ENCODE measurements at places on chromosomes 6 and 20.

GRCh38 chr20:10837901-10838300 lies 164.1 kb upstream of the JAG1 start:
- no peak for DNase-seq

GRCh38 chr6:31651602-31652191 lies 764 bp downstream of the BAG6 start:
- peak; percentile 54 for DNase-seq

GRCh38 chr6:52087498-52087999 lies at the start of gene PKHD1:
Gene PKHD1, minus strand, starts transcription at chr6:52087613. Its CDS starts 2,680 bp downstream, at chr6:52084933.
- DNase-seq = peak; percentile 46

- no peak for DNase-seq
These were observed 144.5 kb downstream of the CDH26 start for GRCh38 chr20:60102665-60103210.

GRCh38 chr6:41055149-41055548 lies 2.1 kb downstream of the APOBEC2 start:
- DNase-seq = no peak

DNA sequence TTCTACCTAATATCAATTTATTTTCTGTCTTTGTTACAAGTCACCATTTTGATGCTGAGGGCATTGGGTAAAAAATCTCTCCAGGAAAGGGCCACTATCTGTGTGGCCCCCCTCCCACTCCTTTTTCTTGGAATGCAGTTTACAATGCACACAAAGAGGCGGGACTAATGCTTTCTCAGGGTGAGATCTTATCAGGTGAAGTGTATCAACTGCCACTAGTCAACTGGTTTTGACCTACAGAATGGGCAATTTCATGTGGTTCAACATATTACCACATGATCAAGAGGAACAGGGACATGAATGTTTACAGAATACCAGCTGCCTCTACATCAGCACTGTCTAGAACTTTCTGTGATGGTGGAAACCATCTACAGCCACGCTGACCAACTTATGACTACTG lies 3.7 kb downstream of the RRBP1 start:
- no peak for DNase-seq

- DNase-seq = no peak
These were observed 150.8 kb downstream of the ASCC3 start for GRCh38 chr6:100730001-100730980.

DNA sequence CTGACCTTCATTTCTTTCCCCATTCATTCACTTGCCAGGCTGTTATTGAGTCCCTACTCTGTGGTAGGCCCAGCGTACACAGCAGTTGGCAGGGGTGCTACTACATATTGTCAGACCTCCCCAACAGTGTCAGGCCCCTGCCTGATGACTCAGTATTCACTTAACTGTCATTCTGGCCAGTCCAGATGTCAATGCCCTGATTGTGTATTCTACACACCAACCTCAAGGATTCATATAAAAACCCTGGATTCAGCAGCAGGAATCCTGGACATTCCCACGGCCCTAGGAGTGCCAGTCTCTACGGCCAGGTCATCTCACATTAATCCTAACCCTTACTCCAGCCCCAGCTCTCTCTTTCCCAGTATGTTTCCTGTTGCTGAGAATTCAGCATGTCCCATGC lies 151.5 kb downstream of the TASP1 start:
- no peak for DNase-seq

DNA sequence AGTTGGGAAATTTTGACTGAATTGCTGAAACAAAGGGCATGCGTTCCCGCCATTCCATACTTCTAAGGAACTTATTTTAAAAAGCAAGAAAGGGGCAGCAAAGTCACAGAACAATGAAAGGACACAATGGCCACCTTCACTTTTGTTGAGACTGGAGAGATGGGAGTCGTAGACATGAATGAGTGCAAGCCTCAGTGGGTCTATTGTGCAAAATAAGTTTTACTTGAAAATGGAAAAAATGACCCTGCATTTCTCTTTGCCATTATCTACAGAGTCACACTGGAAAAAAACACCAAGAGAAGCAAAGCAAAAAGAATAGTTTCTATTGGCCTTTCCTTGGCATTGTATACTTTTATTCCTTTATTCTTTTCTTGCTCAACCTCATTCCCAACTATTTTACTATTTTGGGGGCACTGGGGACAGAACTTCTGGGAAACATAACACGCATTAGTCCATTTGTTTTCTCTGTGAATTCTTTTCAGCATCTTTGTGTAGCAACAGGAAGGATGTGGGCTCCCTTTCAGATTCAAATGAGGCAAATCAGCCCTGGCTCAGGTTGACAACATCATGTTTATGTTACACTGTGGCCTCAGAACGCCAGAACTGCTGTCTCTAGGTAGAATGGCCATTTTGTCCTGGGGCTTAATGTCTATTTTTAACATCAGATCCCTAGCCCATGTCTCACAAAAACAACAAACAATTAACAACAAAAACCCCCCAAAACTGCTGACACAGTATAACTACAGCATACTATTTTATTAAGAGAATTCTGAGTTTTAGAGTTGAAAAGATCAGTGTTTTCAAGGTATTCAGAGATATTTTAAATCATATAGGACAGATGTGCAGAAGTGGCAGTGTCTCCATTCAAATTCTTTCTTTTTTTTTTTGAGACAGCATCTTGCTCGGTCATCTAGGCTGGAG lies 122.2 kb downstream of the FYN start:
- DNase-seq = no peak

DNA sequence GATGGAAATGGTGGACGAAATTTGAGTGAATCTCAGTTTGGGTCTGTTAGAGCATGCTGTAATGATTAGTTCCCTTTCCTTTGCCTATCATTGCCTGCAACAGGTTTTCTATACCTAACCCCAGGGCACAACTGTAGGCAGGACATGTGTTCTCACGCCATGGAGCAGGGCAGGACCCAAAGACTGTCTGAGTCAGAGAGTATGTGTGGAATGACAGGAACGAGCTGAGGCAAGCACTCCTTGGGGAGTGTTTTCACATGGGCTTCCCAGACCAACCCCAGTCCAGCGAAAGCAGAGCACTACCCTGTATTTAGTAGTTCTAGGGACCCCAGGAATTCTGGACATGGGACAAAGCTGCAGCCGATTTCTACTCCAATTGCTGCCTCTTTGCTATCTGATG lies 234.2 kb downstream of the HACE1 start:
- no peak for DNase-seq

GRCh38 chr6:110976575-110976974 lies 5.3 kb upstream of the RPF2 start:
- no peak for DNase-seq

- no peak for DNase-seq
These were observed 255.5 kb downstream of the ARHGAP18 start for GRCh38 chr6:129454488-129454887.

GRCh38 chr6:36160147-36160760 lies 29.9 kb downstream of the MAPK13 start:
- no peak for DNase-seq

DNA sequence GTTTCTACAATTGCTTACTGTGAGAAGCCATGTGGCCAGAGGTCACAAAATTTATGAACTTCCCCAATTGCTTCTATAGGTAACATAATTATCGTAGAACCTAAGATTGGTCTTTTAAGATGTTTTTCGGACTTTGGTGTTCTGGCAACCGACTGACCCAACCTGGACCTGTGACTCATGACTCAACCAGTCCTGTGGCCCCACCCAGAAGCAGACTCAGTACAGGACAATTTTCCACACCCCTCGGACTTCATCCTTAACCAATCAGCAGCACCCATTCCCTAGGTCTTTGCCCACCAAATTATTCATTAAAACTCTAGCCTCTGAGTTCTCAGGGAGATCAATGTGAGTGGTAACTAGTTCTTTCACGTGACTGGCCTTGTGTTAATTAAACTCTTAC lies 26.4 kb upstream of the AKAP12 start:
- DNase-seq = no peak

DNA sequence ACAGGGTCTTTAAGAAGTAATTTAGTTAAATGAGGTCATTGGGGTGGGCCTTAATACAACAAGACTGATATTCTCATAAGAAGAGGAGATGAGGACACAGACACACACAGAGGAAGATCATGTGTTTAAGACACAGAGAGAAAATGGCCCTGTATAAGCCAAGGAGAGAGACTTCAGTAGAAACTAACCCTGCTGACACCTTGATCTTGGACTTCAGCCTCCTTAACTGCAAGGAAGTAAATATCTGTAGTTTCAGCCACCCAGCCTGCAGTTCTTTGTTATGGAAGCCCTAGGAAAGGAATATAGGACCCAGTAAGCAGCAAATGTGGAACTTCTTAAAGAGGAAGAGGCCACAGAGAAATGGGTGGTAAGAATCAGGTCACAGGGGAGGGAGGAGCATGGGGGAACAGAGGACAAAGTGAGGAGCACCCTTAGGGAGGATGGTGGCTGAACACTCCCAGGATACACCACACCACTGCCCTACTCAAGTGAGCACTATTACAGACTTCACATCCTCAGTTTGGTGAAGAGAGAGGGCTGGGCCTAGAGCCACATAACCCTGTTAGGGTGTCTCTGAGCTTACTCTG lies 762 bp downstream of the SIRPB1 start:
- DNase-seq = no peak

DNA sequence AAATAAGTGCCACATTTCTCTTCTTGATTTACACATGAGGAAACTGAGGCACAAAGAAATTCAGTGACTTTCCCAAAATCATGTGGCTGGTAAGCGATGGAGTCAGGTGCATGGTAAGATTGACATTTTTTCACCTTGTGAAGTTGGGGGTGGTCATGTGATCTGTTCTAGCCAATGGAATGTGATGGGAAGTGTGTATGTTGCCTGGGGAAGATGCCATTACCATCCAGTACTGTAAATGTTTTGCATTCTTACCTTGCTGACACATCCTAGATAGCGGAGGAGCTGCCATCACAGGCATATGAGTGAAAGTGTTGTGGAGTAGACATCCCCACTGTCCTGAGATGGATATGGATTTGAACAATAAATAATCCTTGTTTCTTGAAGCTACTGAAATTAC lies 499.6 kb upstream of the SULF2 start:
- no peak for DNase-seq

GRCh38 chr6:11925805-11926204 lies 86.3 kb upstream of the HIVEP1 start:
- DNase-seq = no peak

- DNase-seq = peak; percentile 43
These were observed 92.5 kb upstream of the ADGRF1 start for GRCh38 chr6:47134476-47135189.

- DNase-seq = no peak
These were observed 50.4 kb upstream of the CTNNBL1 start for GRCh38 chr20:37643400-37643799.

DNA sequence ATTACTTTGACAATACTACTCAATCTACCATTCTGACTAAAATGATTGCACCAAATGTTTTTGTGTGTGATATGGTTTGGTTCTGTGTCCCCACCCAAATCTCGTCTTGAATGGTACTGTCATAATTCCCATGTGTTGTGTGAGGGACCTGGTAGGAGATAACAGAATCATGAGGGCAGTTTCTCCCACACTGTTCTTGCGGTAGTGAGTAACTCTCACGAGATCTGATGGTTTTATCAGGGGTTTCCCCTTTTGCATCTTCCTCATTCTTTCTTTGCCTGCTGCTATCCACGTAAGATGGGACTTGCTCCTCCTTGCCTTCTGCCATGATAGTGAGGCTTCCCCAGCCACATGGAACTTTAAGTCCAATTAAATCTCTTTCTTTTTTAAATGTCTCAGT lies 20.8 kb downstream of the SYCP2 start:
- DNase-seq = no peak

GRCh38 chr6:135087803-135088202 lies 33.2 kb upstream of the HBS1L start:
- DNase-seq = no peak

GRCh38 chr6:31170600-31170881 lies at the start of gene POU5F1:
Gene POU5F1, minus strand, starts transcription at chr6:31170682. Its CDS starts 62 bp downstream, at chr6:31170620.
- no peak for DNase-seq

DNA sequence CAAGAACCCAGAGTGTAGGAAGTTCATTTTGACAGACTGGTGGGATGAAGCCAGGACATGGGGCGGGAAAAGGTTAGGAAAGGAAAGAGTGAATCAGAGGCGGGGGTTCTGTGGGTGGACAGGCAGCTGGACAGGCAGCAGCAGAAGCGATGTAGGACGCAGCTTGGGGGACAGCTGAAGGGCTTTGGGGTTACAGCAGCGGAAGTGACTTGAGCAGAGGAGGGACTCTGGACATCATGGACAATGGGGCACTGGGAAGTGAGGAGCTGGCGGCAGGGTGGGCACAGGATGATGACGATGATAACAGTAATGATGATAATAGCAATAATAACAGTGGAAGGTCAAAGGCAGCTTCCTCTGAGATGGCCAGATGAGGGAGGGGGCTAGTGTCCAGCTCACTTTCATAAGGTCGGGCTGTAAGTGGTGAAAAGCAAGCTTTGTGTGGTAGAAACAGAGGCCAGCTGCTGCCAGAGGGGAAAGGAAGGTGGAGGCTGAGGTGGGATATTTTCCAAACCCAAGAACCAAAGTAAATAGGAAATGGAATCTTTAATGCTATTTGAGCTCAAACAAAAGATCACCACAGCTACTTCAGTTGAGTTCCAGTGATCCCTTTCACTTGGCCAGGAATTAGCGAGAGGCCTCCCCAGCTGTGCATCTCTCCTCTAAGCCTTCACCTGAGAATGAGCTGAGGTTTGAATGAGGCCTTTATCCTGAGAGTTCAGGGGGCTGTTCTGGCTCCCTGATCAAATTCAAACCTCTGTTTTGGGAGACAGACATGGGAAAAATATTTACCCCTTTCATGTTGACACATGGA lies 433.5 kb downstream of the DHX35 start:
- no peak for DNase-seq

- DNase-seq = no peak
These were observed 1608.8 kb downstream of the GRIK2 start for GRCh38 chr6:103002282-103002681.

GRCh38 chr6:1348675-1349074 lies 36.8 kb downstream of the FOXQ1 start:
- no peak for DNase-seq

DNA sequence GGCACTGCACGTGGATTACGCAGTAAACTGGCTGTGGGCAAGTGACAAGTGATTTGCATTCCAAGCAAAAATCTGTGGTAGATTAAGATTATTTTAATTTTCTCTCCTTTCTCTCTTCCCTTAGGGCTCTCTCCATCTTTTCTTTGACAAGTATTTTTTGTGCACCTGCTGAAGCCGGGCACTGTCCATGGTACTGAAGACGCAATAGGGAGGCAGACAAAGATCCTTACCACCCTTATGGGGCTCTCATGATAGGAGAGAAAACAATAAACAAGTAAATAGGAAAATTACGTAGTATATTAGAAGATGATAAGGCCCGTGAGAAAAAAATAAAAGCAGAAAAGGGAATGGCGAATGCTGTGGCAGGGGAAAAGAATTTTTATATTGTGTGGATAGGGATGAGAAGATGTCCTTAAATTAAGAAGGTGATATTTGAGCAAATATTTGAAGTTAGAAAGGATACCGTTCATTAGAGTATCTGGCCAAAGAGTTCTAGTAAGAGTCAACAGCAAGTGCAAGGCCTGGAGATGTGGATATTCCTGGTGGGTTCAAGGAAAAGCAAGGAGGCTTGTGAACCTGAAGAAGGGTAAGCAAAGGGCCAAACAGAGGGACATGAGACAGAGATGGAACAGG lies 146.0 kb downstream of the LAMP5 start:
- DNase-seq = no peak

GRCh38 chr20:13857304-13857703 lies 72.5 kb downstream of the NDUFAF5 start:
- no peak for DNase-seq

- no peak for DNase-seq
These were observed 818.9 kb upstream of the SLC35B3 start for GRCh38 chr6:9254251-9254650.
